Mucosa of gallbladder (tissue), 1 donor: ENCODE measurements at places on chromosomes 6 and 20. TPM values are rescaled to one million over a fixed set of nuclear protein-coding genes. Genes with fewer than 3 reads are reported as not detected.

GRCh38 chr6:170375661-170376060 is 69.1 kb downstream of the FAM120B start:
- peak; percentile 32 for DNase-seq

DNA sequence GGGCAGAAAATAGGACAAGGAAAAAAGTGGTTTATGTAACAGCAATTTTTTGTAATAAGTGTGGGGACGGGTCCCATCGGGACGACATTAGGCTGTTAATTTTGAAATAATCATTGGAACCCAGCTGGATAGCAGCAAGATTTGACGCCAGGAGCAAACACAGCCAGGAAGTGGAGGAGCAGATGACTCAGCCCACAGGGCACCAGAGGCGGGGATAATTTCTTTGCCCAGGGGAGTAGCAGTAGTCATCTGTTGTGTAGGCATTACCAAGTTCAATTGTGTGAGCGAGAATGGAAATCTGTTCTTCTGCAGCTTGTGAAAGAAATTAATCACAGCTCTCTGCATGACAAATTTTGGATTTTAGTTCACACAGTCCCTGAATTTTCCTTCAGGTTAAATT is 22.6 kb upstream of the RIN2 start:
- DNase-seq = peak; percentile 73

DLK2 gene
- total RNA-seq = 0.37 TPM

GRCh38 chr20:5143851-5144250 is 17.0 kb downstream of the CDS2 start:
- no peak for DNase-seq

CCNC gene
- 78.5 TPM for total RNA-seq

- no peak for DNase-seq
Observed at GRCh38 chr6:138328210-138328609, 49.5 kb upstream of the SMIM28 start.

GRCh38 chr6:167528976-167529375 is 204.1 kb downstream of the TTLL2 start:
- no peak for DNase-seq

DNA sequence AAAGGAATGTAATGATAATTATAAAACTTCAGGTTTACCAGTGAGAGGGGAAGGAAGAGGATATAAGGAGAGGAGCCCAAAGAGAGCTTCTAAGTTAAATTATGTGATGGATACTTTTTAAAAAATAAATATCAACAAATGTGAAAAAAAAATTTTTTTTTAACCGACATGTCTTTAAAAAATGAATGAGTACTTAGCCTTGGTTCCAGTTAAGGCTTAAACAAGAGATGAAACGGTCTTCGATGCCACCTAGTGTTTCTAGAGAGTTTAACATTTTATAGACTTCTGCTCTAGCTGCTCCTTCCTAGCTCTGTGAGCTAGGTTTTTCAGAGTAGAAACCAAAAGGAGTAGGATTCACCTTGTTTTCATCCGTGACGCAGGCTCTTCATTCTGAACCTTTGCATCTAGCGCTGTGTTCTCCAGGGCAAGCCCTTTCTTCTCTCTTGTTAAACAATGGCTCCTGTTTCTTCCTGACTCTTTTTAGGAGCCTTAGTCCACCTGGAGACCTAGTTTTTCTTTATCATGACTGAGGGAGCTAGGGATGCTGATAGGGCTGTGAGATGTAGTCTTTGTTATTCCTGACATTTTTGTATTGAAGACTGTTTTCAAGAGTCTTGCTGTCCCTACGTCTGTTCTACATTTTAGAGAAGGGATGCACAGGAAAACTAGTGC is 42.4 kb upstream of the GNRH2 start:
- no peak for DNase-seq

PBOV1 gene
- not detected for total RNA-seq

IL17F gene
- total RNA-seq = not detected

DNA sequence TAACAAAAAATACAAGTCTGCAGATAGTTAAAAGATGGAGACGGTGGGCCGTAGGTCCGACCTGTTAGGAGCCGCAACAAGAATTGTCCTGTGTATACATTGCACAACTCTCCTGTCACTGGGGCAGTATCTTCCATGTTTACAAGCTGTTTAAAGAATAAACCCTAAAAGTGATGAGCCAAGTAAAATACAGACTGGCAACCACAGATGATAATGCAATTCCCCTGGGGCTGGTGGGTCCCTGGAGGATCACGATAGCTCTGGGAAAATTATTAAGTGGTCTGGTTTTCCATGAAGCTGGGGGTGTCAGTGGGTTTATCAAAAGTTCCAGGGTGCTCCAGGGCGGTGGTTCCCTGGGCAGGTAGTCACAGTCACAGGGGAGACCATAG is 8.1 kb upstream of the FAM50B start:
- DNase-seq = no peak

- DNase-seq = no peak
Observed at GRCh38 chr6:155523821-155524651, 68.4 kb upstream of the NOX3 start.

GRCh38 chr6:129184808-129185366 is 301.9 kb downstream of the LAMA2 start:
- no peak for DNase-seq

DNA sequence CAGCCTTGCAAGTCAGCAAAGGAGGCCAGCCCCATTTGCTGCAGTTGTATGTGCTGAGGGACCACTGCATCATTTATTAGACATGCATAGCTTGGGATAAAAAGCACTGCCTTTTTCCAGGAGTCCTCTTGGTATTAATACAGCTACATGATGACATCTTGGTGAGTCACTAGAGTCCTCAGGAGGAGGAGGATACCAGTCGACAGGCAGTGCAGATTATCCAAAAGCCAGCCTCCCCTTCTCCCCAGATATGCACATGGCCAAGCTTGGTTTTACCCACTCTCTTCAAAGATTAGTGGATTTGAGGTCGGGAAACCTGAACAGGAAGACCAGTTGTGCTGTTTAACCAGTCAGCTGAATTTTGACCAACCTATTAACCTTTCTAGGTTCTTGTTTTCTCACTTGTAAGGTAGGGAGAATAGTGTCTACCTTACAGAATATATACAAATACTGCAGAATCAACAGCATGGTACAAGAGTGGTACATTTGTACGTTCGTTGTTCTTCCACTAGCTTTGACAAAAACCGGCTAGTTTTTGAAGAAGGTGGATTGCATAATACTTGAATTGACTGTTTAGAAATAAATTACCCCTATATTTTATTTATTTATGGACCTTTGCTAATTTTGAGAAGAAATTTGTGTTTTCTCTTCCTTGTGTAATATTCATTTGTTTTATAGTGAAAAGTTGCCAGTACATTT is 31.9 kb downstream of the VAPB start:
- DNase-seq = no peak

HLA-DRA gene
- 375 TPM for total RNA-seq

DNA sequence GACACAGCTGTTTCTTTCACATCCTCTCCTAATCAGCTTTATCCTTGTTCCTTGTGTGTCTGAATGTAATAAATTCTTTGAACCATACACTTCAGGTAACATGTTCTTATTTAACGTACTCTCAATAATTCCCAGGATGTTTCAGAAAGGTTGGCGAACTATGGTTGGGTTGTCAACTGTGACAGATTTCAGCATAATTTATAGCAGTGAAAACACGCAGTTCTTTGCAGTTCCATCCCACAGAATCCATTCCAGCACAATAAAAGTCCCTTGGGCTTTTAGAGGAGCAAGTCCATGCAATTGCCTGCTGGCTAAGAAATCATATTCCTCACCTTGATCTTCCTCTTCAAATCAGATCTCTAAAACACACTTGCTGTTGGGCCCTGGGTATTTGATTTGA is 119.3 kb downstream of the COL9A1 start:
- no peak for DNase-seq

DNA sequence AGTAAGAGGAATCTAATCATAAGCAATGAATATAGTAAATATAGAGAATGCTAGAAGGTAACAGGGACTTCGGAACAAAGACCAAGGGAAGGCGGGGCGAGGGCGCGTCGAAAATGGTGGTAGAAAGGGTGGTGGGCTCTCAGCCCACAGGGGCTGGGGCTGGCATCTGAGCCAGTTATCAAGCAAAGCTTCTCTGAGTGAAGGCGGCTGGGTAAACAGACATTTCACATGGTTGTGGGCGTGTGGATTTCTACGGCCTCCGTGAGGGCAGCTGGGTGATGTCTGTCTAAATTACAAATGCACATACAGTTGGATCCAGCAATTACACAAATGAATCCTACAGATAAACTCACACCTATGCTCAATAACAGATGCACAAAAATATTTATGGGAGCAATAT is 56.6 kb downstream of the TOX2 start:
- DNase-seq = no peak
